ENCODE measurements at places on chromosomes 12 and 14.
A peak's percentile ranks its signal among the peaks of the same experiment; 100 is the strongest.

GRCh38 chr12:45757172-45757571 is 27.7 kb downstream of the ARID2 start:
- DNase-seq: no peak

- no peak for DNase-seq
These were observed 36.8 kb downstream of the EAPP start for GRCh38 chr14:34502545-34503225.

DNA sequence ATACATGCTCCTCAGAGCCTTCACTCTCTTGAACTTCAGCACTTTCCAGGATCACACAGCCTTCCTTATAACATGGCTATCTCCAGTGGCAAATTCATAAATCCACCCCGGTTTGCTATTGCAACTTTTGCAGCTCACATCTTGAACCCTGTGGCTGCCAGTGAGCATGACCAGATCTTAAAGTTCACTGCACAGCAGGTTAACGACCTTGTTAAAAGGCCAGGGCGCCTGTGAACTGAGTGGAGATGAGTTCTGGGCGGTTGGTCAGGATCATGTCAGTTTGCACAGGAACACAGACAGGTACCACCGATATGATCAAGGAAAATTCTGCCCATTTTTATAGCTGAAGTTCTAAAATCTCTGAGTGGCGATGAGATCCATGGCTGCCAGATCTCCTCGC is 24.7 kb upstream of the LTA4H start:
- no peak for DNase-seq

GRCh38 chr12:16225692-16226091 is 51.8 kb downstream of the SLC15A5 start:
- peak; percentile 15 for DNase-seq

DNA sequence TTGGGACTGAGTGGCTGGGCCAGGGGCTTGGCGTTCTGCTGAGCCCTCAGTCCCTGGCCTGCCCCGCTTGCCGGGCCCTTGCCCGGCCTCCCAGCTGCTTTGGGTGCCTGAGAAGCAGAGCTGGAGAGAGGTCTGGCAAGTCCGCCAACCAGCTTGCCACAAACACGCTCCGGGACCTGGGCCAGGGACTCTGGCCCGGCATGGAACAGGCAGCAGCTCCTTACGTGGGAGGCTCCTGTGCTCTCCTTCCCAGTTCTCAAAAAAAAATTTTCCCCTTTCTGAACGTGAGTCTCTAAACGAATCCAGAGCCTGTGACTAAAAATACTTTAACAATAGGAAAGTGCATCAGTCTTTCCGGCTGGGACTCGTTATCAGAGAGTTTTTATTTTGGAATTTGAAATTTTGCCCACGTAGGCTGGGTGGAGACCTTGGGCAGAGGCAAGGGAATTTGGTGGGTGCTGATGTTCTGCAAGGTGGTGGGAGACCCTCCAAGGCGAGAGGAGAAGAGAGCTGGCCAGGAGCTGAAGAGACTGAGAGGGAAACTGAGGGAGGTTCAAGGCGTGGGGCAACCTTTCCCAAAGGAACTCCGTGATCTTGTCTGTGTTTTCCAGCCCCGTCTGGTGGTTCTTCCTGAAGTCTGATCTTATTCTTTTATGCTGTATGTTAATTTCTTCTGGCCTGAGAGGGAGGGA is 6.8 kb upstream of the NR4A1 start:
- no peak for DNase-seq

- DNase-seq: no peak
These were observed 53.5 kb downstream of the NOC4L start for GRCh38 chr12:132197581-132198354.

DNA sequence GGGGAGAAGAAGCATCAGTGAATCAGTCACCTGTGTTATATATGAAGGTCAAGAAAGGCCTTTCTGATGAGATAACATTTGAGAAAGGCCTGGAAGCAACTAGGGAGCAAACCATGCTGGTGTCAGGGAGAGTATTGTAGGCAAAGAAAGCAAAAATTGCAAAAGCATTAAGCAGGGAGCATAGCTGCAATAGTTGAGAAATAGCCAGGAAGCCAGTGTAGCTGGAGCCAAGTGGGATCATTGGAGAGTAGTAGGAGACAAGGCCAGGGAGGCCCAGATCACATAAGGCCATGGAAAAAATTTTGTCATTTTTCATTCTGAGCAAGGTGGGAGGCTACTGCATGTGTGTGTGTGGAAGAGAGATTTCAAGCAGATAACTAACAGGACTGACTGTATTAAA is 18.8 kb upstream of the MAGOHB start:
- no peak for DNase-seq

DNA sequence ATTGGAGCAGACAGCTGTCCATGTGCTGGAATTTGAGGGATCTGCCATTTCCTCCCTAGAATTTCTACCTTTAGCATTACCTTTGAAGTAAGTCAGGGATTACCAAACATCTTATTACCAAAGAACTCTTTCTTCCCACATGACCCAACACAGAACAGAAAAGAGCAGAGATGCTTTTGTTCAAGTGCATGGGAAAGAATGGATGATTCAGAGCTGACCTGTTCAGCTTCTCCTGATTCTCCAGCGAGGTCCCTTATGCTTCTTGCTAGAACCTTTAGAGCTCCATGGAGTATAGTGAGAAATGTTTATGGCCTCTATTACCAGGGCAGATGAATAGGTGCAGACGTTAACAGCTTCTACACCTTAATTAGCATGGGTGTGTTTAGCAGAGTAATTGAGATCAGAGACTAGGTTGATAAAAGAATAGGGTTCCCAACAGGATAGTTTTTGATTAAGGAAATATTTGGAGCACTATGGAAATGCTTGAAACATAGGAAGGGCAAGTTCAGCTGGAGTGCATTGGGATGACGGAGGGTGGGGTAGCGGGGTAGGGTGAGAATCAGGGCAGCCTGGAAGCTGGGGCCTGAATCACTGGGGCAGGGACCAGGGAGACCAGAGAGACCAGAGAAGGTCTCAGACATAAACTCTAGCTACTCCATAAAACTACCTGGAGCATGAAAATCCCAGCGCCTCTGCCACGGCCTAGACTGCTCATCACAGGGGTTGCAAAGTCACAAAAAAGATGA is 223.7 kb downstream of the CACNA1C start:
- DNase-seq: no peak

DNA sequence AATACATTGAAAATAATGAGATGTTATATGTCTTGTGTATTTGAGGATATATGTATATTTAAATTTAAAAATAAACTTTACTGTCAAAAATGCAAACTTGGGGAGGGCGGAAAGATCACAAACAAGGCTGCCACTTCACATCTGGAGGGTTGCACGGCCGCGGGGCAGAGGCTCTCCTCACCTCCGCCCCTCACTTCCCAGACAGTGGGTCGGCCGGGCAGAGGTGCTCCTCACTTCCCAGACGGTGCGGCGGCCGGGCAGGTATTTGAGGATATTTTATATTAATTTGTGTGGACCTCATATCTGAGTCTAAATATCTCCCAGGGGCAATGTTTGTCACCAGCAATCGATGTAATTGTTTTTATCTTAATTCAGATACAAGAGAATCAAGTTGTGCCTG is 3.7 kb upstream of the CLEC6A start:
- DNase-seq: no peak

DNA sequence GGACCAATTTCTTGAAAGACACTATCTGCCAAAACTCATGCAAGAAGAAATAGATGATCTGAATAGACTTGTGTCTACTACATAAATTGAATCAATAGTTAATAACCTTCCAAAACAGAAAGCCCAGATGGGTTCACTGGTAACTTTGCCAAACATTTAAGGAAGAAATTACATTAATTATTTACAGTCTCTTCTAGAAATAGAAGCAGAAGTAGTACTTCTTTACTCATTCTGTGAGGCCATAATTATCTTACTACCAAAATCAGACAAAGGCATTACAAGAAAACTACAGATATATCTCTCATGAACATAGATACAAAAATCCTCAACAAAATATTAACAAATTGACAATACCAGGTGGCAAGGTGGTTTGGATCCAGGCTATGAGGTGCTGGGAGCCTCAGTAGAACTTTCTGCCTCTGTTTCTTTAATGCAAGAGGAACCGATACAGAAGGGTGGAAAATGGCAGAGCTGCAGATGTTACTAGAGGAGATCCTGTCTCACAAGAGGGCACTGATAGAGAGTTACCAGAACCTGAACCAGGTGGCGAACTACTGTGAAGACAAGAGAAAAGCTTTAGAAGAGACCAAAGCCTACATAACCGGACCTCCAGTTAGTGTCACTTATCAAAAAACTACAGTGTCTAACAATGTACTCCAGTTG is 33.7 kb upstream of the KTN1 start:
- peak; percentile 3 for DNase-seq

GRCh38 chr14:51121096-51121495 is 26.2 kb upstream of the TRIM9 start:
- no peak for DNase-seq

- DNase-seq: no peak
These were observed 27.2 kb upstream of the KCNA5 start for GRCh38 chr12:5016526-5016925.
